ENCODE measurements at places on chromosomes 1 and 21. TPM values are rescaled to one million over a fixed set of nuclear protein-coding genes. Genes with fewer than 3 reads are reported as not detected.

Gene GALE
- total RNA-seq, result 31.2 TPM

Gene IGFN1
- 1.3 TPM for total RNA-seq

- no peak for DNase-seq
Measured at GRCh38 chr1:212432272-212432660, 454 bp upstream of the NENF start.

GRCh38 chr1:113976609-113977278 lies 2.5 kb upstream of the OLFML3 start:
- no peak for DNase-seq

DNA sequence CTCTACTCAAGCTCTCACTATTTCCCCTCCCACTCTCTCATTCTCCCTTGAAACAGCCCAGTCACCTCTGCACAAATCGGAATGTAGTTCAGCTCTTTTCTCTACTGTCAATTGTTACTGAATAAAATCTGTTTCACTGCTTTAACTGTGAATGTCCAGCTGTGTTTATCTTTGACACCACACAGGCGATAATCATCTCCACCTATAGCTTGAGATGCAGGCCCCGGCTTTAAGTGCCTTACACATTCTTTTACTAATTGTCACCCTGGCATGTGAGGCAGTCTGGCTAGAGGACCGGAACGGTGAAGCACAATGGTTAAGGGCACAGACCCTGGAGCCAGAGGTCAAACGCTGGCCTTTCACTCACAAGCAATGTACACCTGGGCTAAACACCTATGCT lies 122.8 kb upstream of the C8B start:
- DNase-seq, result no peak

GRCh38 chr21:33030633-33031032 lies 4.9 kb downstream of the OLIG2 start:
- DNase-seq, result no peak

All from breast epithelium (tissue), 4 donors.